Stimulated activated CD4-positive, alpha-beta T cell treated with anti-CD3 and anti-CD28 coated beads, Interleukin-12 subunit alpha, Interleukin-12 subunit beta, amount 100 ng/mL, for 4 hours (primary cell): ENCODE measurements at places on chromosomes 2 and 18.

DNA sequence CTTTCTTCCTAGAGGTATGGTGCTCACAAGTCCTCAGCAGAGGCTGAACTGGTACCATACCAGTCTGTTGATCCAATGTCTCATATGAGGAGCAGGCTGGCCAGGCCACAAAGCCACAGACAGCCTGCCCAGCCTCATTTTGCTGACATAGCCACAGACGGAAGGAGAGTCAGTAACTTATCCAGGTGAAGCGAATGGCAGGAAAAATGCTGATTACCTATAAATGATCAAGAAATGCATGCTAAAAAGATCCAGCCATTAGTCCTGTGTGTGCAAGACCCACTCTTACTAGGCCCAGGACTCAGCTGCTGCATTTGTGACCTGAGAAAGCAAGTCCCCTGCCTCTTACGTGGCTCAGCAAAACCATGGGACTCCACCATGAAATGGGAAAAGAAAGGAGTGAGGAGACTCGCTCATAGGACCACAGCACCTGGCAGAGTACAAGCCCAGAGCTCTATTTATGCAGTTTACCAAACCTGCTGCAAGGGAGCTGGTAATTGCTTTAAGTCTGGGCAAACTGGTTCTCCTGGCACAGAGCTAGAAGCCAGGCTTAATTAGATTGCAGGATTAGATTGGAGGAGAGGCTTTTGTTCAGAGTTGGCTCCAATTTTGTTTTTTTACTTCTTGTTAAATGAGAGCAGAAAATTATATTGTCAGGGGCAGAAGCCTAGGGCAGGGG lies 19.0 kb downstream of the RHOB start:
- no peak for DNase-seq

GRCh38 chr2:36952748-36953197 lies 13.6 kb downstream of the STRN start:
- DNase-seq: no peak

DNA sequence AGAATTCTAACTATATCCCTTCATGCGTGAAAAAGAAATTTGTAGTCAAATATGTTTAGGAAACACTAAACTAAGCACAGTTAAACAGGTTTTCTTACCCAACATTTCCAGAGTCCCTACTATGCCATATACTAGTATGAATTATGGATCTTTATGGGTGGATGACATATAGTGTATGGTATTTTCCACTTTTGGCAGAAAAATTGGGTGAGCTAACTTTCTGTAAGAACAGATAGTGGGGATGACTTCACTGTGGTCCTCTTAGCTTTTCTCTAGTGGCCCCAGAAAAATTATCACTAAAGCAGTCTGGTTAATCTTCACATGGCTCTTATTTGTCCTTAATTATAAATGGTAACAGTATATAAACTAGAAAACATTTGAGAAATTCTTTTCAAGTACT lies 240.0 kb upstream of the GULP1 start:
- no peak for DNase-seq

DNA sequence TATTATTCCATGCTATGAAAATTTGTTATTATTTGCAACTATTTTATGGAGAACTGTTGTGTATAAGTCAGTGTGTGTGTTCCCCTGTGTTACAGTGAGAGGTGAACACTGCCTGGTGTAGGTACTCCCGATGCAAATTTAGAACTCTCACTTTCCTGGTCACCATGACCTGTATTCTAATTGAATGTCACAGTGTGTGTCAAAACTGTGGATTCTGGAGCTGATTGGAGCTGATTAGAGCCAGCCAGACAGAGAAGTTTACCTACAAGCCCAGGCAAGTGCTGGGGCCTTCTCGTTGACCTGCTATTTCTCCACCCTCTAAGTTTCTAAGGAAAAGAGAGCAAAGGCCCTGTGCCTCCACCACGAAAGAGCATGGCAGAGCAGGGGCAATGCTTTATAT lies 216.0 kb downstream of the NYAP2 start:
- no peak for DNase-seq
